ENCODE measurements at places on chromosomes 5 and 9. TPM values are rescaled to one million over a fixed set of nuclear protein-coding genes. Genes with fewer than 3 reads are reported as not detected.

ITGA2 gene
- 1.5 TPM for total RNA-seq

MEIKIN gene
- total RNA-seq, result not detected

SPATA31C1 gene
- not detected for total RNA-seq

PRR16 gene
- total RNA-seq, result 34.1 TPM

ZFP2 gene
- 0.92 TPM for total RNA-seq

DOCK2 gene
- 6.1 TPM for total RNA-seq

Measured in LHCN-M2 (cell line).